ENCODE measurements at places on chromosomes 11 and 22. TPM values are rescaled to one million over a fixed set of nuclear protein-coding genes. Genes with fewer than 3 reads are reported as not detected.

DNA sequence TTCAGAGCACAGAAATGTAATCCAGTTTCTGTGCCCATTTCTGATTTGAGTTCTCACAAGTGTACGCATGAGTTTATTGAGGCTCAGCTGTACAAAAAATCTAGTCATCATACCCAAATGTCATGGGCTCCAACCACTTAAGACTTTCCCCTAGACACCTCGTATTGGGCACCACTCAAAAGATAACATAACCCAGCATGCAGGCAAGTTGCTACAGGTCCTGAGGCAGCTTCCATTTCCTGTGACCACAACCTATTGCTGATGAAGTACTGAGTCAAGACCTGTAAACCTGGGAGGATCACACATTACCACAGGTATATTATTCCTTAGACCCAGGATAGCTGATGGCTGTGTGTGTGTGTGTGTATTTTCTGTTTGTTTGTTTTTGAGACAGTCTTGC lies 95.2 kb downstream of the MRTFA start:
- H3K36me3 ChIP-seq, result peaks cover 2% of the 10 kb centered on the region
- peak; percentile 25 for DNase-seq
- H3K4me1 ChIP-seq, result peaks cover 37% of the 10 kb centered on the region
- H3K4me3 ChIP-seq, result no peak overlapping the region
- H3K27me3 ChIP-seq, result no peaks in the 10 kb centered on the region

DNA sequence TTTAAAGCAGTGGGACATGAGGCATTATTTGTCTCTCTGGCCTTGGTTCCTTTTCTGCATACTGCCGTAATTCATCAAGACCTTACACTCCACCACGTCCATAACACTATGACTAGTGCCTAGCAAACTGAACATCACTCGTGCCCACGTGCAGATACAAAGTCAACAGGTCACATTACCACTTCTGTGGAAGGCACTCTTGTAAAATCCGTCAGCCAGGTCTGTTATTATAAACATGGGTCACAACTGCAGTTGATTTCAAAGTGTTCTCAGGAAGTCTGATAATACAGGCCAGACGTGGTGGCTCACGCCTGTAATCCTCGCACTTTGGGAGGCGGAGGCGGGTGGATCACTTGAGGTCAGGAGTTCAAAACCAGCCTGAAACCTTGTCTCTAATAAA lies 14.1 kb downstream of the VSIG10L2 start:
- no peak overlapping the region for H3K4me3 ChIP-seq
- H3K36me3 ChIP-seq, result peaks cover 1% of the 10 kb centered on the region
- no peaks in the 10 kb centered on the region for H3K27me3 ChIP-seq
- no peak for DNase-seq

DNA sequence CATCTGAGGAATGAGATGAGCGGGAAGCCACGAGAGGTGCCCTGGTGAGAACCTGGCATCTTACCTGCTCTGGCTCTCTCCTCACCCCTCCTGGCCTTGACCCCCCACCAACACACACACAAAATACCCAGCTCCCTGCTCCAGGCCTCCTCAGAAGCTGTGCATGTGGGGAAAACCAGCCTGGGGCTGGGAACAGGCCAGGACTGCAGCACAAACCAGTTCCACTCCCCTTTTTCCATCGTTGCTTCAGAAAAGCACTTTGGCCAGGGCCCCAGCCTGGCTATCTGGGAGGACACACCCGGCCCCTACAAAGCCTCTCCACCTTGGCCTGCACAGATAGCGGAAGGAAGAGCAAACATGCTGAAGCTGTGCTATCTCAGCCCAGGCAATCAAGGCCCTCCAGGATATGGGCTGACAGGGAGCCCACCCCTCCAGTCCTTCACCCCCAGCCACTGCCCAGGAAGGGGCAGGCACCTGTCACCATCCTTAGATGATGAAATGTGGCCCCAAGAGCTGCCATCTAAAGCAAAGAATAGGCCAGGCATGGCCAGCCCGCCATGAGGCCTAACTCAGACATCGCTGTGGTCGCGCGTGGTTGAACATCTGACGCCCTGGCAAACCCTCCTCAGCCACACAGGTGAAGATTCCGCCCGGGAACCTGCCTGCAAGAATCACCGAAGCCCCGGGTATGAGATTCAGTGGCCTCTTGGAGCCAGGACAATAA lies 35.4 kb downstream of the PISD start:
- H3K4me3 ChIP-seq, result no peak overlapping the region
- H3K36me3 ChIP-seq, result peaks cover 5% of the 10 kb centered on the region
- no peak for DNase-seq
- H3K27ac ChIP-seq, result peak overlapping the region; percentile 82

- no peaks in the 10 kb centered on the region for H3K36me3 ChIP-seq
- DNase-seq, result no peak
- H3K27me3 ChIP-seq, result peaks cover 9% of the 10 kb centered on the region
- no peak overlapping the region for H3K4me3 ChIP-seq
Observed at GRCh38 chr22:48145738-48146137, 1383.3 kb downstream of the TBC1D22A start.

DNA sequence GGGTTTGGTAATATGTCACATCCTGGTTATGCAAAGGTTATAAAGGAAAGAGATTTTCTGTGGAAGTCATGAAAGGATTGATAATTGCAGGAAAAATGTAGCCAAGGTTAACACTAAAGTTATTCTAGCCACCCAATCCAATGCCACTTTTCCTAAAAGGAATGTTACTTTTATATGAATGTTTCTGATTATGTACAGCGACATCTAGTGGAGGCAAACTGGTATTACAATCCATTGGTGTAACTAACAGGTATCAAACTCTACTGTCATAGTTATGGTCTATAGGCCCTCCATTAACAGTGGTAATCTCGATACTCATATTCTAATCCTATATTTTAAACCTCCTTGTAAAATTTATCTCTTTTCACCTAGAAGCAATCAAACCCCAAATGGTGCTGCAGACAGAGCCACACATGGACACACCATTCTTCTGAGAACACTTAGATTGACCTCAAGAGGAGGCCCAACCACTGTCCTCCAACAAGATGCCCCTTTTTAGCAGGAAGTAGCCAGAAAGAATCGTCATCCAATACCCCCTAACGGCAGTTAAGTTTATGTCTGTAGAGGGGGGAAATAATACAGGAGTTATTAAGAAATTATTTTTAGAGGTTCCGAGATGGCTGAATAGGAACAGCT lies 74.9 kb upstream of the RAG2 start:
- no peaks in the 10 kb centered on the region for H3K4me1 ChIP-seq
- no peak overlapping the region for H3K27ac ChIP-seq
- H3K27me3 ChIP-seq, result peaks cover 15% of the 10 kb centered on the region
- DNase-seq, result no peak
- H3K36me3 ChIP-seq, result no peaks in the 10 kb centered on the region
- H3K4me3 ChIP-seq, result no peak overlapping the region

- H3K4me3 ChIP-seq, result no peak overlapping the region
- DNase-seq, result no peak
- H3K27me3 ChIP-seq, result peaks cover 5% of the 10 kb centered on the region
- no peaks in the 10 kb centered on the region for H3K36me3 ChIP-seq
- H3K4me1 ChIP-seq, result no peaks in the 10 kb centered on the region
Observed at GRCh38 chr11:22520521-22520920, 105.1 kb downstream of the FANCF start.

Gene LAYN
- 15.6 TPM for total RNA-seq

Gene GPR83
- total RNA-seq, result 0.19 TPM

Gene KLHL35
- 0.93 TPM for total RNA-seq

All from activated T-cell treated with anti-CD3 and anti-CD28 coated beads, Interleukin-2, amount 50 U/mL, for 72 hours (primary cell).